Activated T-helper 1 cell treated with anti-CD3 and anti-CD28 coated beads, Interleukin-2, amount 50 U/mL, for 16 hours (primary cell): ENCODE measurements at places on chromosomes 16 and 17.

DNA sequence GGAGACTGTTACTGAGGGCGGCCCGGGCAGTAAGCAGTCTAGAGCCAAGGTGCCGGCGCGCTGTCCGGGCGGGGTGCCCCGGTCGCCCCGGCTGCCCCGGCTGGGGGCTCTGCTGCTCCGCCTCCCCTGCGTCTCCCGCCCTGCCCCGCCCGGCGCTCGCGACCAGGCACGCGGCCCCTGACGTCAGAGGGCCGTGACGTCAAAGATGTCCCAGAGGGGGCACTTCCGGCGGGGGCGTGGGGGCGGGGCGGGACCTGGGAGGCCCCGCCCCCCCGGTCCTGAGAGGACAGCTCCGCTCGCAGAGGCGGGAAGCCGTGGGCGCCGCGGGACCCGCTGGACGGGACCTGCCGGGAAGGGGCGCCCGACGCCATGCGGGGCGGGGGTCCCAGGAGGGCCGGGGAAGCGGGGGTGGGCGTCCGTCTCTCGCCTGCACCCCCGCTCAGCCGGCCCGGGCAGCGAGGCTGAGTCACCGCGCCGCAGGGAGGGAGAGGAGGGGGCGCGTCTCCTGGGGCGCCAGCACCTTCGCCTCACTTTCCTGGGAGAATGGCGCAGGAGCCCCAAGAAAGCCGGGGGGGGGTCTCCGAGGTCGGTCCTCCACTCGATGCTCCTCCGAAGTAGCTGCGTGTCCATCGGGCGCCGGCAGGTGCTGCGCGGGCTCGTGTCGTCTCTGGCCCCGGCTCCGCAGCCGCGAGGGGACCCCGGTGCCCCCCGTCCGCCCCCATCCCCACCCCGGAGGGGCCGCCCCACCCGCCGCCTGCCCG, 4.4 kb upstream of the HIC1 start:
- no peak for DNase-seq

DNA sequence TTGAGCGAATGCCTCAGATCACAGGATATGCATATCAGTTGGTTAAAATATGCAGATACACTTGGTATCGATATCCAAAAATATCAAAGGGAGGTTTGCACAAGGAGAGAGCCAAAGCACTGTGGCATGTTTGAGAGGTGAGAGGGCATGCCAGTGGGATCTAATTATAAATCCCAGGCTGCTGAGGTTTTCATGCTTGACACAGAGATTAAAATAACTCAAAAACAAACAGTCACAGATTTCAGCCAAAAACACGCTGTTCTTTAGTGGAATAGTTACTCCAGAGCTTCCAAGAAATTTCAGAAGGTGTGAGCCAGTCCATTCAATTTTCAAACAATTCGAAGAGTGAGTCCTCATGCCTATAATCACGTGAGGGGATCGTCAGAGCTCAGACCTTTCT, 477.9 kb downstream of the SOX9 start:
- DNase-seq: no peak

DNA sequence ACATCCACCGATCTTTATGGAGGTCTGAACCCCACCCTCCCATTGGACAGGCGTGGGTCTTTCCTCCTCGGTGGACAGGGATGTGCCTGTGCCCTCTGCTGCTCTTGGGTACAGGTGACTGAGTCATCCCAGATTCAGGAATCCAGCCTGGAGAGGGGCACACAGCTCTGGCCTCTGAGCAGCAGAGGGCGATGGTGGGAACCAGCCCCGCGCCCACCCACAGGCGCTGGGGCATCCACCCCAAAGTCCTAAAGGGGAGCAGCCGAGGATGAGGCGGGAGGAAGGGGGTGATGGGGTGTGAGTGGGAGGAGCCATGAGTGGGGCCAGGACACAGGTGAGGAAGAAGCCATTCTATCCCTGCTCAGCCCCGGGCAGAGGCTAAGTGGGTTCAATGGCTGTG, 35.0 kb downstream of the ENGASE start:
- DNase-seq: no peak

GRCh38 chr17:37361543-37361942, 14.2 kb upstream of the C17orf78 start:
- no peak for DNase-seq

- no peak for DNase-seq
Measured at GRCh38 chr17:75024686-75025397, 12.4 kb downstream of the MRPL58 start.

DNA sequence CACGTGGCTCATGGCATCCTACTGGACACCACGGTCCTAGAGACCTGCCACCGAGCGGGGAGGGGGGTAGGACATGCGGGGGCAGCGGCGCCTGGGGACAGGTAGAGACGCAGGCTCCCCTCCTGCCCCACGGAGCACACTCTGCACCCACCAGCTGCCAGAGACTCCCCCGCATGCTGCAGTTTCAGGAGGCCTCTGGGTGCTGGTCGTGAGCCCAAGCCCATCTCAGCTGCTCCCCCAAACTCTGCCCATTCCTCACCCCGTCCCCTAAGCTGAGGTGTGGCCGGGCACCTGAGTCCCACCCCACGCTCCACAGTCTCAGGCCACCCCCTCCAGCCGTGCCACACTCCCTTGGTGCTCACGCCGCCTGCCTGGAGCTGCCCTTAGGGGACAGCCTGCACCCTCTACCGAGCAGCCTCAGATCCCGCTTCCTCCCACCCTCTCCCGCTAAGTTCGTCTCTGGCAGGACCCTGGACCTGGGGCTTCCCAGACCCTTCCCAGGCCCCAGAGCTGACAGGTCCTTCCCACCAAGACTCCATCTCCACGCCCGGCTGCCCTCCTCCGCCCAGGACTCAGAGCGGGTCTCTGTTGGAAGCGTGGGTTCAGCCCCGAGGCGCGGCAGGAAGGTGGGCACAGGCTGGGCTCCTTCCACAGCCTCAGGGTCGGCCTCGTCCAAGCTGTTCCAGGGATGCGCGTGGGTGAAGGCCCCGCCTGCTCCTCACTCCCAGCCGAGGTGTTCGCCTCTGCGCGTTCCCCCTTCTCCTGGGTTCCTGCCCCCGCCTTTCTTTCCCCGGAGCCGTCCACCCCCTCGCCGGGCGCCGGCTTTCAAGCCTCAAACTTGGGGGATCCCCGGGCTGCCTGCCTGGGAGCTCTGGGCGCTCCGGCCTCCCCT, 1.3 kb downstream of the RAB40B start:
- DNase-seq: no peak

GRCh38 chr17:79154446-79154845, 79.8 kb downstream of the ENGASE start:
- DNase-seq: no peak

GRCh38 chr16:46908540-46909372, 24.6 kb downstream of the GPT2 start:
- DNase-seq: peak; percentile 32

- no peak for DNase-seq
Measured at GRCh38 chr17:70024253-70024652, 50.8 kb upstream of the KCNJ16 start.

DNA sequence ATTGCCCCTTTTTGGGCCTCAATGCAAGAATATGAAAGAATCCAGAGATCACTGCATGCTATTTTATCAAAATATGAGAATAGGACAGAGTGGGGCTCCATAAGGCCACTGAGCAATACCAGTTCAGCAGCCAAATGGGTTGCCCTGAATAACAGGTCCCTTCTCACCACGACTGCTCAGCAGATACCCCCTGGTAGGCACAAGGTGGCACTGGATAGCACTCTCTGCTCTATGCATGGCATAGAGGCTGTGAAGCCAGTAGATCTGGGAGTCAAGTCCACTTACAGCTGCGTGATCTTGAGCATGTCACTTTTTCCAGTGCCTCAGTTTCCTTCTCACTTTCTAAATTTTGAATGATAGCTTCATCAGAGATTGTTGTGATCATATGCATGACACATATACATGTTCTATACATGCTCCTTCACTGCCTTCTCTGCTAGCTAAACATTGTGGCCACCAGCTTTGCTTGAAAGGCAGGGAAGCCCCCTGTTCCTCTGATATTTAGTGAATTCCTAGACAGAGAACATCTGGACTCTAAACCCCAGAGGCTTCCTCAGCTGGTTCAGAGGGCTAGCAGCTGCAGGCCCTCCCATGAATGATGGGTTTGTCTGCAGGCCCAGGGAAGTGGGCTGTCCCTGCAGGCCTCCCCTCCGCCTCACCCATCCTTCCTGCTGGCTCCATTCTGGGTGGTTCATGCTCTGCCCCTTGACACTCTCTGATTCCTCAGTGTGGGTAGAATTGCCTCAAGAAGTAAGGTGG, 84.9 kb upstream of the ASIC2 start:
- DNase-seq: no peak

- no peak for DNase-seq
Measured at GRCh38 chr16:89958596-89958995, 10.0 kb downstream of the DEF8 start.

- no peak for DNase-seq
Measured at GRCh38 chr16:13926891-13927290, 6.9 kb downstream of the ERCC4 start.

DNA sequence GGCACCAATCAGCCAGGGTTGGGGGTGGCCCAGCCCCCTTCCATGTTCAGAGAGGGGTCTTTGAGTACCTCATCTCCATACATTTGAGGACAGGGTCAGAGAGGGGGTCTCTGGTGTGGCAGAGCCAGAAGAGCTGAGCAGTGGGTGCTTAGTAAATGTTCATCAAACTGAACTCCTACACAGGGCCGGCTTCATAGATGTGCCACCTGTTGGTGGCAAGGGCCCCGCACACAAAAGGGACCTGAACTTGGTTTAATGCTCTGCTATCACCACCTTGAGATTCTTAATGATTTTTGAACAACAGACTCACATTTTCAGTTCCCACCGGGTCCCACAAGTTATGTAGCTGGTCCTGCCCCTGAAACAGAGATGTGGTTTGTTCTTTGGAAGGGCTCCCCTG, 9.0 kb upstream of the C1QL1 start:
- DNase-seq: no peak

DNA sequence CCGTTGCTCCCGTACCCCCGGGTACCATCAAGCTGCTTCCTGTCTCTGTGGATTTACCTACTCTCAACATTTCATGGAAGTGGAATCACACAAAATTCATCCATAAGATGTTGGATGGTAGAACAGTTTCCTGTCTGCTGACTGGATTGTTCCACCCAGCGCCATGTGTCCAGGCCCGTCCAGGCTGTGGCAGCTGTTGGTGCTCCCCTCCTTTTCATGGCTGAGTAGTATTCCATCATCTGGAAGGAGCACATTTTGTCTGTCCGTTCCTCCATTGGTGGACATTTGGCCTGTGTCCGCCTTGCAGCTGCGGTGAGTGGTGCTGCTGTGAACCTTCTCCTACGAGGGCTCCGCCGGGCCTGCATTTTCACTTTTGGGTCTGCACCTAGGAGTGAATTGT, 18.4 kb downstream of the TSC2 start:
- no peak for DNase-seq

DNA sequence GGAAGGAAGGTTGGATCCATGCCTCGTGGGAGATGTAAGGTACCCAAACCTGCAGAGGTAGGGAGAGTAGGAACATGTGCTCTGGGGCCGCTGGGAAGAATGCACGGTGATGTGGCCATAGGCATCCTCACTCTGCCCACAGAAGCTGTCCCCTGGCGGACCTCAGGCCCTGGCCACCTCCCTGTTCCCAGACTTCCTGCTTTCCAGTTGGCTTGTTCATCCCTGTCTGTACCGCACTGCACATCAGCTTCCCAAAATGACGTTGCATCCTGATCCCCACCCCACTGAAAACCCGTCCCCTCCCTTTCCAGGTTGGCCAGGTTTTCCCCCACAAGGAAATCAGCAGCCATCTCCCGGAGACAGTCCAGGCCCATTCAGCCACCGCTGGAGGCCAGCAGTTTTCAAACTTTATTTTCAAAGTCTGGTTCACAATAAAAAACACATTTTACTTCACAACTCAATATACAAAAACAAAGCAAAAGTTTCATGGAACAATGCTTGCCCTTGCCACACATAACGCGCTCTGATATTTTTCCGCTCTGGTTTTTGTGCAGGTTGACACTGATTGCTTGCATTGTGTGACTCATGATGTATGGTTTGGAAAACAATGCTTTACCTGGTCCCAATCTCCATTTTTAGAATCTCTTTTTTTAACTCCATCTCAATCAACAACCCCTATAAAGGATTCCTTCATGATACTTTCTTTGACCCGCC, 143.0 kb downstream of the GAS7 start:
- DNase-seq: no peak

- DNase-seq: no peak
Measured at GRCh38 chr16:1182316-1182671, 29.4 kb downstream of the CACNA1H start.

GRCh38 chr17:73498886-73499554, 145.2 kb downstream of the SDK2 start:
- DNase-seq: no peak

GRCh38 chr17:32862940-32863339, 14.0 kb downstream of the MYO1D start:
- DNase-seq: no peak

DNA sequence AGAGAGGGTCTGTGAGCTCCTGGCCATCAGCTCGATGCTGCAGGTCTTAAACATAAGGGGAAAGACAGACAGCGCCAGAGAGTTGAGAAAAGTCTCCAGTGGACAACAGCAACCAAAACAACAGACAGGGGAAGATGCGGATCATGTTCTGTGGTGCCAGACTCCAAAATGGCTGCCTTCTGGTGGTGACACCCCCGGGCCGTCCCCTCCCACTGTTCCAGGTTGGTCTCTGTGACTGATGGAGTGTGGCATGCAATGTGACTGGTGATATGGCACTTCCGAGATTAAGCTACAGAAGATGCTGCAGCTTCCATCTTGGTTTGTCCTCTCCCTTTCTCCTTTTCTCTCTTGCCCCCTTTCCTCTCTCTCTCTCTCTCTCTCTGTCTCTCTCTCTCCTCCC, 40.4 kb upstream of the RBFOX3 start:
- DNase-seq: no peak
